Islet precursor cell (in vitro differentiated cells): ENCODE measurements at places on chromosomes 13 and 19.

GRCh38 chr13:74132152-74132775 lies 1.9 kb downstream of the KLF12 start:
- no peak for DNase-seq

DNA sequence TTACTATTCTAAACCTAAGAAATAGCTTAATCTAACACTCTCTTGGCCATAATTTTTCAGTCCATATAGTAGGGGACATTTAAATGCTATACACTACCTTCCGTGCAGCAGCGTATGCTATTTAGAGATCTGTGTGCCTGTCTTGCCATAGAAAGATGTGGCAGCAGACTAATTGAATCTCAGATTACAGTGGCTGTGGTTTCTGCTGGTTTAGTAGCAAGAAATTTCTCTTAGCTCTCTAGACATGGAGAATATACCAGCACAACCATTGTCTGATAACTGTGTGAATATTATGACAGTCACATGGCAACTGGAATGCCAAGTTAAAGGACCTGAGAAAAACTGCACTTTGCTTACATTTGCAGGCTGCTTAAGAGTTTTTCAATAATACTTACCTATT lies 672.4 kb upstream of the MIR17HG start:
- no peak for DNase-seq

GRCh38 chr19:2012941-2013682 lies 2.4 kb downstream of the BTBD2 start:
- DNase-seq: no peak

- DNase-seq: peak; percentile 85
Observed at GRCh38 chr19:52923778-52924593, 758 bp upstream of the ZNF888 start.

DNA sequence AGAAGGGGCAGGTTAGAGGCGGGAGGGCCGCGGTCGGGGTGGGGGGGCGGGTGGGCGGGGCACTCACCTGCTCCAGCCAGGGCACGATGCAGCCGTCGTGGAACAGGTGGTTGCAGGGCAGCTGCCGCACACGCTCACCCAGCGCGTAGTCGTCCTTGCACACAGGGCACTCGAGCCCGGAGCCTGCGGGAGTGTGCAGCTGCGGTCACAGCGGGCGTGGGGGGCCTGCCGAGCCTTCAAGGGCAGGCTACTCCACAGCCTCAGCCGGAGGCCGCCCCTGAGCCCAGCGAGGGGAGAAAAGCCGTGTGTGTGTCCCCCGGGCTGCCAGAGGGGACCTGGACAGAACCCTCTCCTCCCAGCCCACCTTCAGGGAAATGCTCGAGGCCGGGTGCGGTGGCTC lies 8.6 kb downstream of the FGF22 start:
- peak; percentile 45 for DNase-seq

DNA sequence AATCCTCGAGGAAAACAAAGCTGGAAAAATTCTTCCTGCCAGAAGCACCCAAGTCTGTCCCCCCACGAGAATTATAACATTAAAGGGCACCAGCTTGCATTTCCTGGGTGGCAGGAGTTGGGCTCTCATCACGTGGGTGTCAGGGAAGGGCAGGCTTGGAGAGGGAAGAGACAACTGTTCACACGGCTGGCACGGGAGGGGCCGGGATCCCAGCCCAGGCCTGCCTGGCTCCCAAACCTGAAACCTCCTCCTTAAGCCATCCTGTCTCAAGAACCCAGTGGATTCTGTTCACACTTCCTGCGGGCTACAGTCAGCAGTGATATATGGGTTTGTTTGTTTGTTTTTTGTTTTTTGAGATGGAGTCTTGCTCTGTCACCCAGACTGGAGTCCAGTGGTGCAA lies 12.2 kb downstream of the GRIK5 start:
- no peak for DNase-seq

DNA sequence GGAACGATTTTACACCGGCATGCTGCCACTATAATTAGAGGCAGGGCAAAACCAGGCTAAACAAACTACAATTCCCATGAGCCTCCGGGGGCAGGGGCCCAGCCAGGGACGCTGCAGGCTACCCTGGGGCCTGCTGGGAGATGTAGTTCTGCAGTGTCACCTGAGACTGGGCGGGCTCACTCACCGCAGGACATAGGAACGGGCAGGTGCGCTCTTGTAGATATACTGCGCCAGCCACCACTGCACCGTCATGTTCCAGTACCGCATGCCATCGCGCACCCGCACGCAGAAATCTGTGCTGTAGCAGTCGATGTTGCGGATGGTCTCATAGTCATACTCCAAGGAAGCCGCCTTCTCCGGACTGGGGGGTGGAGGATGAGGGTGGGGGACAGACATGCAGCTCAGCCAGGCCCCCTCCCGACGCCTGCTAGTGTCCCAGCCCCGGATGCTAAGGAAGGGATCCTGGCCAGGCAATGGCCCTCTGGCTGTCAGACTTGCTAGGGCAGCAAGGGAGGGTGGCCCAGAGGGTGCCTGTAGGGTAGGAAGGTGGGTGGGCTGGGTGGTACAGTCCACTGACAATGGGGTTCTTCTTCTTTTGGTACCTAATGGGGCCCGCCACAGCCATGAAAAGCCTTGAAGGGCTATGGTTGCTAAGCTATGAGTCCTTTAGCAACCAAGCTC lies 5.8 kb upstream of the TMC4 start:
- DNase-seq: no peak
